Right ventricle myocardium inferior (tissue), 1 donor: ENCODE measurements at places on chromosomes 11 and 22. TPM values are rescaled to one million over a fixed set of nuclear protein-coding genes. Genes with fewer than 3 reads are reported as not detected.

Gene KLHDC7B
- not detected for total RNA-seq

Gene OR51I1
- total RNA-seq: not detected

Gene KDELR3
- 4.4 TPM for total RNA-seq

Gene CHADL
- total RNA-seq: 26.4 TPM

Gene NPTXR
- 19.7 TPM for total RNA-seq

Gene CCDC81
- total RNA-seq: 0.22 TPM

Gene MFRP
- total RNA-seq: not detected

Gene USP47
- total RNA-seq: 48.9 TPM

Gene PKDREJ
- 0.08 TPM for total RNA-seq

Gene MUC5AC
- not detected for total RNA-seq

Gene MPZL3
- 2.2 TPM for total RNA-seq

Gene UVRAG
- 15.1 TPM for total RNA-seq

Gene CD3E
- total RNA-seq: 0.70 TPM

Gene TMEM135
- 18.1 TPM for total RNA-seq

Gene CHST1
- 3.2 TPM for total RNA-seq

Gene SLCO2B1
- total RNA-seq: 33.4 TPM

Gene TMEM191B
- 1.0 TPM for total RNA-seq

- no peak for DNase-seq
Measured at GRCh38 chr11:116702772-116703385, 69.9 kb downstream of the BUD13 start.

DNA sequence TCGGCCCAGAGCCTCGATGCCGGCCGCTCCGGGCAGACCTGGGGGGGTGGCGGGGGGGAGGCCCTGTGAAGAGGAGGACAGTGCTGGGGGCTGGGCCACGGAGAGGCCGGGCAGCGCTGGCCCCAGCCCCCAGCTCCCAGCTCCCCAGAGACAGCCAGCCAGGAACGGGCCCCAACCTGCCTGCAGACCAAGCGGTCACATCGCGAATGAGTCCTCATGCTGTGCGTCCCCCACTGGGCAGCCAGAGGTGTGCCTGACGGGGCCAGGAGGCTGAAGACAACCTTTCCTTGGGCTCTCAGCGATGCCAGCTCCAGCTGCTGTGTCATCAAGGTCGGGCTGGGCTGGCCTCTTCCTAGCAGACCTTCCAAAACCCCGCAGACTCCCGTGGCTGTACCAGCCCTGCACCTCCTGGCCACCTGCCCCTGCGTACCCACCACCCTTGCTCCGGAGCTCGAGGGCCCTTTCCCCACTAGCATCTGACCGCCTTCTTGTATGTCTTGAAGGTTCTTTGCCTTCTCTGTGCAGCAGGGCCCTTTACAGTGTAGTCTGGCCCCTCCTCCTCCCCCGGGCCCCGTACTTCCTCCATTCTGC, 88.4 kb downstream of the CDKN1C start:
- peak; percentile 59 for DNase-seq

DNA sequence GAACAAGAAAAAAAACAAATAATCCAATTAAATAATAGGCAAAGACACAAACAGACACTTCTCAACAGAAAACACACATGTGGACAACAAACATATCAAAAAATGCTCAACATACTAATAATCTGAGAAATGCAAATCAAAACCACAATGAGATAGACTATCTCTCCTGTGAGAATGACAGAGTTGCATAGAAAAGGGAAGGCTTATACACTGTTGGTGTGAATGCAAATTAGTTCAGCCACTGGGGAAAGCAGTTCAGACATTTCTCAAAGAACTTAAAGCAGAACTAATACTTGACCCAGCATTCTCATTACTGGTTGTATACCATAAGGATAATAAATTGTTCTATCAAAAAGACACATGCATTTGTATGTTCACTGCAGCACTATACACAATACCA, 637.8 kb upstream of the LUZP2 start:
- no peak for DNase-seq

DNA sequence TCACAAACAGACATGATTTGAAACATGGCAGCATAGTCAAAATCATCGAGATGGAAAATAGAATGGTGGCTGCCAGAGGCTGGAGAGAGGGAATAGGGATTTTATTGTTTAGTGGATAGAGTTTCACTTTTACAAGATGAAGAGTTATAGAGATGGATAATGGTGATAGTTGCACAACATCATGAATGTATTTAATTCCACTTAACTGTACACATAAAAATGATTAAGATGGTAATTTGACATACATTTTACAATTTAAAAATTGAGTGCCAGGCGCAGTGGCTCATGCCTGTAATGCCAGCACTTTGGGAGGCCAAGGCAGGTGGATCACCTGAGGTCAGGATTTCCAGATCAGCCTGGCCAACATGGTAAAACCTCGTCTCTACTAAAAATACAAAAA, 21.2 kb downstream of the TTC28 start:
- DNase-seq: no peak

DNA sequence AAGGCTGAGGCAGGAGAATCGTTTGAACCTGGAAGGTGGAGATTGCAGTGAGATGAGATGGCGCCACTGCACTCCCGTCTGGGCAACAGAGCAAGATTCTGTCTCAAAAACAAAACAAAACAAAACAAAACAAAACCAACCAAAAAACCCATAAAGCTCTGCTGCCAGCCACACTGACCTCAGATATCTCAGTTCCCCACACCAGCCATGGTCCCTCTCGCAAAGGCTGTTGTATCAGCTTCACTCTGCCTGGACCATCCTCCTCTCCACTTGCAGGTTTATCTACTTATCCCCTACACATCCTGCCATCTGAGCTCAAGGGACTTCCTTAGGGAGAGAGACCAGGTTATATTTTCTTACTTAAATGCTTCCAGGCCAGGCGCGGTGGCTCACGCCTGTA, 11.1 kb downstream of the BACE1-AS start:
- no peak for DNase-seq

GRCh38 chr11:70674605-70675004, 276.3 kb downstream of the CTTN start:
- peak; percentile 6 for DNase-seq

- DNase-seq: no peak
Measured at GRCh38 chr22:36606114-36606513, 77.1 kb upstream of the EIF3D start.

GRCh38 chr11:123702139-123702538, 39.3 kb downstream of the ZNF202 start:
- DNase-seq: no peak

DNA sequence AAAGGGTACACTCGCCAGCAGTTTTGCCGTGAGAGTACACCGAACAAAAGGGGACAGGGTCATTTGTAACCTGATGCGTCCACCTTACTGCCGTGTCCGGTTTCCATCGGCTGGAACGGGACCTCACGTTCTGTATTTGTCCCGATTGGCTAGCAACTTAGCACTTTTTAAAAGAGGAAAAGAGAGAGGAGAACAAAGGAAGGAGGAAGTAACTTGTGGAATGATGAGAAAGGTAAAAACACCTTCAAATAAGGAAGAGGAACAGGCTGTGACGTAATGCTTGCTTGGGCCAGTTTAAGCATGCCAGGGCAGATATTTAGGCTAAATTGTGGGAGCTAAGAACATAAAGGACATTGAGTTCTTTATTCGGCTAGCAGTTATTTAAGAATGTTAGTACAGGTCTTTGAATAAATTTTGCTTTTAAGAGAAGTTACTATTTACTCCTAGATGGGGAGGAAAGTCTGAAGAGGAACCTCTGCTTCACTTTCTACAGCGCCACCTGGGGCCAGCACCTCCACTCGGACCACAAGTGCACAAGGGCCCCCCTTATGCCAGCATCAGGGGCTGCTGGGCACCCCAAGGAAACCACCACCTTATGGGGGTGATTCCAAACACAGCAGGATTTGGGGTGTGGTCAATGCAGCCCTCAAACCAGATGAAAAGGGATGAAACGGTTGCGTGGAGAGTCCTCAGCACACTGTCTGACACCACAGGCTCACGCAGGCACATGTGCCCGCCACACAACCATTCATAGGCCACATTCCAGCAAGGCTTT, 5.8 kb downstream of the ARSA start:
- no peak for DNase-seq

- no peak for DNase-seq
Measured at GRCh38 chr11:119433358-119433725, 10.4 kb upstream of the THY1 start.

- no peak for DNase-seq
Measured at GRCh38 chr22:31337178-31337577, 9.0 kb downstream of the PATZ1 start.

GRCh38 chr11:66969584-66970225, 5.4 kb upstream of the C11orf86 start:
- no peak for DNase-seq

GRCh38 chr22:39699631-39700360, 129.2 kb downstream of the CACNA1I start:
- peak; percentile 54 for DNase-seq

DNA sequence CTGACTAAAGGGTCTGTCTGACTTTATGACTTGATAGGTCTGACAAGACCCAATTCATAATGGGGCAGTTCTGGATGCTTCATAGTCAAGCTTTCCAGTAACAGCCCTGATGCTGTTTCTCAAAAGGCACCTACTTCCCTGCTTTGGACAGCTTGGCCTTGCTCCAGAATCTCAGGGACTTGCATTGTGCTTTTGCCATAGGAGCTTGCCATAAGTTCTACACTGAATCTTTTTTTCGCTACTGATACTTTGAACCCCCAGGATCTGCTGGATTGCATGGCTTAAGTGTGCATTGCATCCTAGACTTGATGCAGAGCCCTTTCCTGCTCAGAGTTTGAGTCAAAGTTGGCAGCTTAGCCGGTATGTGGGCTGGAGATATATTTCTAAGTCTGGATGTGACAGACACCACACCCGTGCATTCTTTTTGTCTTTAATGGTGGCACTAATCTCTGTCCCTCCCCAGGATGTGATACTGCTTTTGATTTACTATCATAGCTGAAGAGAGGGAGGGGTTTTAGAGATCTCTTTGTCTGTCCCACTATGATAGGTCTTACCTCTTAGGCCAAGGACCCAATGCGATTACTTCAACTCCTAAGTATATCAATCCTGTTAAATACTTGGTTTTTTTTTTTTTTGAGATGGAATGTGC, 16.9 kb upstream of the SLC3A2 start:
- no peak for DNase-seq

- no peak for DNase-seq
Measured at GRCh38 chr11:83979593-83979992, 693.4 kb upstream of the CCDC90B start.

DNA sequence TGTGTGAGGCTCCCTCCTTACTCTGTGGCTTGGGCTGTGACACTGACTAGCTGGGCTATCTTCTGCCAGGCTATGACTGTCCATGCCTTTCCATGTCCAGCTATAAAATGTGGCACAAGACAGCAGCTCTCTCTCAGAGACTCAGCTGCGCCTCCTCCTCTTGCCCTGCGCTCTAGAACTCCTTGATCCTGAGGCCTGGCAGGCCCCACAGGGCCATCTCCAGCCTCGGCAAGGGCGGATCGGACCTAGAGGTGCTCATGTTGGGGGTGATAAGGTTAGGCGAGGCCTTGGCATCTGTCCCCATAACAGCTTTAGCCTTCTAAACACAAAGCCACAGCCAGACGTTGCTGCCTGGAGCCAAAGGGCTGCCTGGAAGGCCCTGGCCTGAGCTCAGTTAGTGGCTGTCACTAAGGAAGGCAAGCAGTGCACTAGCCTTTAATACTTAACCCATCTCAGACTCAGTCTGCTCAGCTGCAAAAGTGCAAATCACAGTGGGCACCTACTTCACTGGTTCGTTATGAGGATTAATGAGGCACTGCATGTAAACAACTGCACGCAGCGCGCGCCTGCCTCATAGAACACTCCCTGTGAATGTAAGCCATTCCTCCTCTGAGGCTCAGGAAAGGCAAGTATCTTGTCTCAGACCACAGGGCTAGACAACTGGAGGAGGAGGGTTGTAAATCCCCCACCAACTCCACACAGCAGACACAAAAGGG, 1.2 kb downstream of the GUCD1 start:
- no peak for DNase-seq

DNA sequence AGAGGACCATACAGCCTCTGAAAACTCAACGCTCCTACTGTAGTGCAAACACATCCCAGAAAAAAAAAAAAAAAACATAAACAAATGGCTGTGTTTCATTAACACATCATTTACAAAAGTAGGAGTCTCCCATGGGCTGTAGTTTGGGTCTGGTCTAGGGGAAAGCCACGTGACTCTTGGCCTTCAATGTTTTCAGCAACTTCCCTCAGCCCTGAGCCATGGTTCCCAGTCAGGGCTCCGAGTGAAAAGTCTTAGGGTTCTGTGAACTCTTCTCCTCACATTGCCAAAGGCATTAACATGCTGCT, 58.5 kb downstream of the CSNK2A3 start:
- no peak for DNase-seq

- DNase-seq: no peak
Measured at GRCh38 chr11:56716379-56716854, 17.5 kb downstream of the OR9G1 start.

DNA sequence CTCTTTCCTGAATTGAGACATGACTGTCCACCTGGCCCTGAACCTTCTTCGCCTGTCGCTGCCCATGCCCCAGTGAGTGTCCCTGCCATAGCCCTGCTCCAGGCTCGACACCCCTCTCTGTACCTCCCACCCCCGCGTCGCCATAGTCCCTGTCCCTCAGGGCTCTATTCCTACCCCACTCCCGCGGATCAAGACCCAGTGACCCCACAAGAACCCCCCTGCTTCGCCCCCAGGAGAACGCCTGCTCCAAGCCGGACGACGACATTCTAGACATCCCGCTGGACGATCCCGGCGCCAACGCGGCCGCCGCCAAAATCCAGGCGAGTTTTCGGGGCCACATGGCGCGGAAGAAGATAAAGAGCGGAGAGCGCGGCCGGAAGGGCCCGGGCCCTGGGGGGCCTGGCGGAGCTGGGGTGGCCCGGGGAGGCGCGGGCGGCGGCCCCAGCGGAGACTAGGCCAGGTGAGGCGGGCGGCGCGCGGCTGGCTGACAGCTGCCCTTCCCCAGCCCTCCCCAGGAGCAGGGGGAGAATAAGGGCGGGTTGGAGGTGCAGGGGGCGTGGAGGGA, 5.6 kb downstream of the NRGN start:
- DNase-seq: no peak

DNA sequence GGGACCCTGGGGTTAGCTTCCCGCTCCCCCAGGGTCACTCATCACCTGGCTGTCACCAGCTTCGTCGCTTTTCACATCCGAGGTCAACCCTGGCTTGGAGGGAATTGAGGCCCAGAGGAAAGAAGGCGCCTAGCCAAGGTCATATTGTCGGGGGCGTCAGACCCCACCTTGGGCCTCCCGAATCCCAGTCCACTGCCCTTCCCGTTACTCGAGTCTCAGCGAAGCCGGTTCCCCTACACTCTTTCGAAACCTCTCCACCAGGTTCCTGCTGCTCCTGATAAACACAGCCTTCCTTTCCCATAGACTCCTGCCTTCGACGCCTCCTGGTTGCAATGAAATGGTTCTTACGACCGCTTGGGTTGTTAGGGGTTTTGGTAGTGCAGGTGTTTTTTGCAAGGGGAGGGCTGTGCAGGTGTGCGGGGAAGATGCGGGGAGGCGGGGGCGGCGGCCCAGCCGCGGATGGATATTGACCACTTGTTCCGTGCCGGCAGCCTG, 642 bp downstream of the NAA40 start:
- no peak for DNase-seq
